ENCODE measurements at places on chromosomes 3 and 15.

DNA sequence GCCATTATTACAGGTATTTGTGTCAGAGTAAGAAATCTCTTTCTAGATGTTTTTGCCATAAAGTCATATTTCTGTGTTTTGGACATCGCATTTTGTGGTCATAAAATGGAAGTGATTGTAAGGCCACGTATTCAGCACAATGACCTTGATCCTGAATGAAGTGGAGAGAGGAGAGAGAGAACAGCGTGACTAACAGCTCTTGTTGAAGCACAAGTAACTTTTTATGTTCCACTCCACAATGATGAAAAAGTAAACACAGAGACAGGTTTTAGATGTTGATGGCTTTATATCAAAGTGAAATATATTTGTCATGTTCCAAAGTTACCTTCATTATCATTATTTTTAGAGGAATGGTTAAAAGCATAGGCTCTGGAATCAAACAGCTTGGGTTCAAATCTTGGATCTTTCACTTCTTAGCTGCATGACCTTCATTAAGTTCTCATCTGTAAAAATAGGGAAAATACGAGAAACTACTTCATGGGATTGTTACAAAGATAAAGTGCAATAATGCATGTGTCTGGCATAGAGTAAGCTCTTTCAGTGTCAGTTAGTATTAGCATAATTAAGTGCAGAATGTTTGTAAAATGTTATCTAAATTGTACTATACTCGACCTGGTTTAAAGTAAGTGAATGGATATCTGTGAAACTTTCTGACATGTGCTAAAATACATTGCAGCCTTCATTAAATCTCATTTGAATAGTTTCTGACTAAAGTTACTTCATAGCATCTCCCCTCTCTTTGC is 341.5 kb upstream of the DNAJC19 start:
- no peak for DNase-seq

DNA sequence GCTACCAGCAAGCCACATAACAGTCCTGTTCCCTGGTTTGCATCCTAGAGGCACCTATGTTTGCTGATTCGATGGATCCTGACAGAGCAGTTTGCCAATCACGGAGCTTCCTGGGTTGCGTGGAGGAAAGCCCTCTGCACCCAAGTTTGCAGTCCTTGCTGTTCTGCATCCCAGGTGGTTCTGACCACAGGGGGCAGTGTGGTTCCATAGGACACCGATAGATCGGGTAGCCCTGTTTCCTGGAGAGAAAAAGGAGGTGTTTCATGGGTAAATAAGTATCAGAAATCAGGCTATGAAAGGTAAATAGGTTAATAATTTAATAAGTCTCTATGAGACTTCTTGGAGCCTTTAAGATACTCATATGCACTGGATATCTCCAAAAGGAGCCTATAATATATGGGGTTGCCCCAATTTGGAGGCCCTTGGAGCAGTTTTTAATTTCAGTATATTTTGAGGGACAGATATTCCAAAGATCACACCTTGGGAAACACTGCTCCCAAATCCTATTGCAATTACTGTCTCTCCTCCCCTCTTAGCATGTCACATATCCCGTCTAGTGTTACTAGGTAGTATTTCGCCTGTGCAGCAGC is 194.6 kb upstream of the TPM1 start:
- peak; percentile 53 for DNase-seq

- DNase-seq = no peak
These were observed 2.5 kb downstream of the THSD4 start for GRCh38 chr15:71117714-71118305.

GRCh38 chr15:84023636-84024035 is 211.9 kb upstream of the GOLGA6L4 start:
- DNase-seq = peak; percentile 15

GRCh38 chr3:142225885-142226215 is 465 bp upstream of the GK5 start:
- DNase-seq = no peak

GRCh38 chr3:155963570-155963969 is 93.1 kb downstream of the GMPS start:
- peak; percentile 31 for DNase-seq

DNA sequence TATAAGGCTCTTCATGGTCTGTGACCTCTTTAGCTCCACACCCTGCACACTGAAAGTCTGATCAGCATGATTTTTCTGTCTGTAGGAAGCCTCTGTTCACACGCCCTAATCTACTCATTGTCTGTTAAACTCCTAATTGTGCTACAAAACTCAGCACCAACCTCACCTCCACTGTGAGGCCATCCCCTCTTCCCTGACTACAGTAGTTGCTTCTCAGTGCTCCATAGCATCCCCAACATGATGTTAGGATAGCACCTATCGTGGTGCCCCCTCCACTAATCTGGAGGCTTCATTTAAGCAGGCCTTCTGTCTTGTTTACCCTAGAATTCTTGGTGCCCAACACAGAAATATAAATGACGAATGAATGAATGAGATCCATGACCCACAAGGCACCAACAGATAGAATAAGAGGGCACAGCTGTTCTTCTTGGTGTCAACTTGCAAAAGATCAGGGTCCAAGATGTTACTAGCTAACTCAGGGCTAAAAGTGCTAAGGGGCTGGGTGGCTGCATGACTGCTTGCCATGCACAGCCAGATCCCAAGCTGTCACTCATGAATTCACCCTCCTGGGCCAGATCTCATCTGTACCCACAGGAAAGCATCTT is 55.2 kb upstream of the HEG1 start:
- no peak for DNase-seq

DNA sequence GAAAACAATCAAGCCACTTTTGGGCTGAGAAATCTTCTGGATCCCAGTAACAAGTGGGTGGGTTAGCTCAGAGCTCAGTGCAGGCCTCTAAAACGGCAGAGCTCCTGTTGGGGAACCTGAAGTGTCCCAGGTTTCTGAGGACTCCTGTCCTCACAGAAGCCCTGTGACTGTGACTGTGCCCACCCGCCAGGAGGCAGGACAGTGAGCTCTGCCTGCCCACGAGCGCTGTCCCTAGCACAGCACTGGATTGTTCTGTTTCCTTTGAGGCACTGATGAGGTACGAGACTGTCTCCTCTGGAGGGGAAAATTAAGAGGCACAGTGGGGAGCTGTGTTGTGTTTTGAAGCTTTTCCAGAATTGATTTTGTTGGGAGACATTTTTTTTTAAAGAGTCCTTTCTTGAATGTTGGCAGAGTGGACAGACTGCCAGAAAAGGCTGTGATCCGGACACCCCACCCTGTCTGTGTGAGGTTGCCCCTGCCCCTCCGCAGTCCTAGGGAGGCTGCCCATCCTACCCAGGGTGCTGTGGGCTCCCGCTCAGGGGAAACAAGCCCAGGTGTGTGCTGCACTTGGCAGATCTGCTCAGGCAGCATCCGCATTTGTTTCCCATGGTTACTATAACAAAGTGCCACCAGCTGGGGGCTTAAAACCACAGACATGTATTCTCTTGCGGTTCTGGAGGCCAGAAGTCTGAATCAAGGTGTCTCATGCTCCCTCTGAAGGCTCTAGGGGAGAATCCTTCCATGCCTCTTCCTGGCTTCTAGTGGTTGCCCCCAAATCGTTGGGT is 66.6 kb upstream of the LARS2 start:
- no peak for DNase-seq

GRCh38 chr3:52353291-52353855 is 37.3 kb downstream of the DNAH1 start:
- DNase-seq = no peak

DNA sequence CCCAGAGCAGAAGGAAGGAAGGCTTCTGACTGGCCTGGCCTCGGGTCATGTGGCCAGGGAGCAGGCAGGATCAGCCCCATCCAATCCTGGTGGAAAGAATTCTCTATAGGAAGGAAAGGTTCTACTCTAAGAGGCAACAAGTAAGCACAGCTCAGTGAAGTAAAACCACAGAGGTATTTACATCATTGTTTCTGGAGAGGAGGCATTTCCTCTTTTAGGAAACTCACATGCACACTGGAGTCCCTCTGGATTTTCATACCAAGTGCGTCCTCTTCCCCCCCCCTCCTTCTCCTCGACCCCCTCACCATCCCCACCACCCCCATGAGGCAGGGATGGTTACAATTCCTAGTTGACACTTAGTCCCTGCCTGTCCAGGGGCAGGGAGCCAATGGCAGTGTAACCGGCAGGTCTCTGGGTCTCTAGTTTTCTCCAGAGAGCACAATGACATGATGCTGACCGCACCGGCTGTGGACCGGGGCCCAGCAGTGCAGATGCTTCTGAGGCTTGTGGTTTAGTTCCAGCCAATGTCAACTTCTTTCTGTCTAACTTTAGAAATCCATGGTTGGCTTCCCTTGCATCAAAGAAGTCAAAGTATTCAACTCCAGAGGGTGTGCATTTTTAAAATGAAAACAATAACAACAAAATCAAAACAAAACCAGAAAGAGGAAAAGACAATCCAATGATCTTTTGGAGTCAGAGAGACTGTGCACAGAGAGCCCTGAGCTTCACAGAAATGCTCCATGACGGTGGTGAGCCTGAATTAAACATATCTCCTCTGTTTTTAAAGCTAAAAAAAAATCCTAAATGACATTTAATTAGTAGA is 230.3 kb upstream of the TLE3 start:
- peak; percentile 98 for DNase-seq

- peak; percentile 54 for DNase-seq
These were observed 388.2 kb upstream of the AGTR1 start for GRCh38 chr3:148309390-148310035.

- DNase-seq = peak; percentile 55
These were observed 720 bp upstream of the TNIK start for GRCh38 chr3:171460725-171461524.

DNA sequence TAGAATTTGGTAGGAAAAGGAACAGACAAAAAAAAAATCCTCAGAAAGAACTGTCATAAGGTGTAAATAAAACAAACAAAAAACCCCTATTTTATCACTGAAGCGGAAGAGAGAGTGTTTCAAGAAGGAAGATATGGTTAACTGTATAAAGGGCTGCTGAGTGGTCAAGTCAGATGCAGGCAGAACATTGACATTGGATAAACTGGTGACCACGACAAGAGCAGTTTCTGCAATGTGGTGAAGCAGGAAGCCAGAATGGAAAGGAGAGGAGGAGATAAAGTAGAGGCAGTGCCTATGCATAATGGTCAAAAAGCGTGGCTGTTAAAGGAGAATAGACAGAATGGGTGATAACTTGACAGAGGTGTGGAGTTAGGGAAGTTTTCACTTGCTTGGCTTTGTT is 75.3 kb downstream of the CYP19A1 start:
- DNase-seq = no peak

DNA sequence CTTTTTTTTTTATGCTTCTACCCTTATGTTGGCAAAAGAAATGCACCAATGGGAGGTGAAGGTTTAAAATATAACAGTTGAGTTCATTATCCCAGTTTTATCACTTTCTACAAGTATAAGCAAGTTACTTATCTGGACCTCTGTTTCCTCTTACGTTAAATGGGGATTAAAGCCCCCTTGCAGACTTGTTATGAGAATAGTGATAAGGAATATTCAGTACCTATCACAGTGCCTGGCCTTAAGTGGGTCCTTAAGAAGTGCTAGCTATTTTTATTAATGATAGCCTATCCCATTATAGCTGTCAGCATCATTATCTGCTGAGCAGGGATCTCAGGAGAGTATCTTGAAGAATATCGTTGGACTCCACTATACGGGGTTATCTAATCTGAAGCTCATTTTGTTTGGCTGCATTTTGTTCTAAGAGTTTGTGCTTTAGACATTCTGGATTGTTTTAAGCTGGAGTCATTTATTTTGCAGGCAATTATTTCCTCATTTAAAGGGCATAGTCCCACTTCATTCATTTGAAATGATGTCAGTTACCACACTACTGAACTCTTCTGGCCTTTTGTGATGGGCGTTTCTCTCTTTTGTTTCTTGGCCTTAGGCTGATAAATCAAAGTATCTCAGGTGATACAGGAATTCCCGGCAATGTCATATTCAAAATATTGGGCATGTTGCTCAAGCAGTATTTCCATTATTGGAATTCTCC is 28.8 kb downstream of the RAB8B start:
- DNase-seq = peak; percentile 74

GRCh38 chr15:90851114-90851513 is 17.3 kb upstream of the FURIN start:
- DNase-seq = no peak

Measured in AG10803 (cell line).